Right lobe of liver (tissue), 6 donors: ENCODE measurements at places on chromosomes 3 and 15. TPM values are rescaled to one million over a fixed set of nuclear protein-coding genes. Genes with fewer than 3 reads are reported as not detected.

The BBX gene
- total RNA-seq, result 22.1 TPM

DNA sequence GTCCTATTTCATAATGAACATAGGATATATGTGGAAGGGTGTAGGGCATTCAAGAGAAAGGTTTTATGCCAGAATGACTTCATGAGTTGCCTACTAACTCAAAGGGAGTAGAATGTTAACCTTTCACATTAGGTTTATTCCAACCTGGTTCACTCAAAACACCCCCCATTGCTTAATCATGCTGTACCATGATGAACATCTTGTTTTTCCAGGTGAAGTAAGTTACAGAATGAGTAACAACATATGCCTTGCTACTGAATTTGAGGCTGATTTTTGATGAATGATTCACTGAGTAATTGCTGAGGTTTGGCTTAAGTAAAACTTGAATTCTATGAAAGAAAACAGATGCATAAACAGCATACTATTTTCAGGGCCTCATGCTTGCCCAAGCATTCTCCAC lies 5.9 kb upstream of the CLDN16 start:
- no peaks in the 10 kb centered on the region for H3K36me3 ChIP-seq
- no peak for DNase-seq
- H3K27me3 ChIP-seq, result no peaks in the 10 kb centered on the region
- H3K4me1 ChIP-seq, result no peaks in the 10 kb centered on the region

DNA sequence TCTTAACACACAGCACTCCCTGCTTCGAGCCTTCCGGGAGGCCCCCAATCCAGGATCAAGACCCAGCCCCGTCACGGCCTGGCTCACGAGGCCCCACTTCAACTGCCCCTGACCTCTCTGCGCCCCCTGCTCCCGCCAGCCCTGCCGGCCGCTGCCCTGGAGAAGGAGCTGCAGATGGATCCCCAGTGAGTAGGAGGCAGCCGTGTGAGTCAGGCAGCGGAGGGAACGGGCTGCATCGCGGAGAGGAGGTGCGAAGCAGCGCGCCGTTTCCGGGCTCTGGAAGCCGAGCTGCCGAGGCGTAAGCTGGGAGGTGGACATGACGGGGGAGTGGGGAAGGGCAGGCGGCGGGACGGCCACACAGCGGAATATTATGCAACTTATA lies 133.4 kb downstream of the TPRA1 start:
- H3K4me3 ChIP-seq, result no peak overlapping the region
- no peaks in the 10 kb centered on the region for H3K36me3 ChIP-seq
- H3K27me3 ChIP-seq, result peaks cover 25% of the 10 kb centered on the region

The ATP13A5 gene
- total RNA-seq, result not detected

DNA sequence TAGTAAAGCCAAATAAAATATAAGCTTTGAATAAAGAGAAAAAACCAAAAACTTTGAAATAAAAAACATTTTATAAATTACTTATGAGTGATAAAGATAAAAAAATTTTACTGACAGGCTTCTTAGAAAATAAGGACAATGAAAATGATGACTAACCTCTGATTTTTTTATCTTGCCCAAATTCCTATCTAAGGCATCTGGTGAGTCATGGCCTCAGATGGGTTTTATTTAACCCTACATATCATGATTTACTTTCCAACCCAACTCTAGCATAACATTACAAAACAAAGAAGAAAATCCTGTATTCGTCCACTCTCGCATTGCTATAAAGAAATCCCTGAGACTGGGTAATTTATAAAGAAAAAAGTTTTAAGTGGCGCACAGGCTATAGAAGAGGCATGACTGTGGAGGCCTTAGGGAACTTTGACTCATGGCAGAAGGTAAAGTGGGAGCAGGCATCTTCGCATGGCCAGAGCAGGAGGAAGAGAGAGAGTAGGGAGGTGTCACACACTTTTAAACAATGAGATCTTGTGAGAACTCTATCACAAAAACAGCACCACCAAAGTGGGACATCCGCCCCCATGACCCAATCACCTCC lies 152.1 kb downstream of the NEK10 start:
- H3K27me3 ChIP-seq, result no peaks in the 10 kb centered on the region
- no peaks in the 10 kb centered on the region for H3K4me1 ChIP-seq
- no peak for DNase-seq
- H3K4me3 ChIP-seq, result no peak overlapping the region

DNA sequence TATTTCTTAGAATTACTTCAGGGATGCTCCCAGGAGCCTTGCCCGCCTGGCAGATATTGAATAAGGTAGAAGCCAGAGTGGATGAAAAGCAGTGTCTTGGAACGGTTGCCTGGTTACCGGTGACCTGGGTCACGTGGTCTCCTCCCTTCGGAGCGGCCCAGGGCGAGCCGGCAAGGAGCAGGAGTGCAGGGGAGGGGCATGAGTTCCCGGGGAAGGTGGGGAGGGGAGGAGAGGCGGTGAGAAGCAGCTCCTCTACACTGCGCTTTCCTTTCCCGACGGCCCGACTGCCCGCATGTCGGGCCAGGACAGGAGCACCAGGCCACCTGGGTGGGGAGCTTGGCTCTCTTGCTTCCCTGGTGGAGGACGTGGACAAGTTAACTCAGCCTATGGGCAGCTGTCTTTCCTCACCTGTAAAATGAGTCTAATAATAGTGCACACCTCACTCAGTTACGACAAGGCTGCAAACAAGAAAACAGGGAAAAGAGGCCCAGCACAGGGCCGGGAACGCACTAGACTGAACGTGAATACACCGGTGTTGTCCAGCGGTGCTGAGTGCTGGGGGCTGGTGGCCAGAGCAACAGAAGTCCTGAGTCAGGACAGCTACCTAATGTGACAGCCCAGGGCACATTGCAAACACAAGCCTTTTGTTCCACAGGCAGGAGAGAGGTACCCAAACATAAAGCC lies 198.3 kb downstream of the ADAMTS9 start:
- no peaks in the 10 kb centered on the region for H3K36me3 ChIP-seq
- H3K27me3 ChIP-seq, result no peaks in the 10 kb centered on the region
- H3K4me1 ChIP-seq, result no peaks in the 10 kb centered on the region
- DNase-seq, result no peak

- peaks cover 16% of the 10 kb centered on the region for H3K4me1 ChIP-seq
- no peaks in the 10 kb centered on the region for H3K27me3 ChIP-seq
- no peak overlapping the region for H3K27ac ChIP-seq
Measured at GRCh38 chr15:64982472-64982871, 7.2 kb downstream of the SPG21 start.

The IL17RB gene
- 30.2 TPM for total RNA-seq

DNA sequence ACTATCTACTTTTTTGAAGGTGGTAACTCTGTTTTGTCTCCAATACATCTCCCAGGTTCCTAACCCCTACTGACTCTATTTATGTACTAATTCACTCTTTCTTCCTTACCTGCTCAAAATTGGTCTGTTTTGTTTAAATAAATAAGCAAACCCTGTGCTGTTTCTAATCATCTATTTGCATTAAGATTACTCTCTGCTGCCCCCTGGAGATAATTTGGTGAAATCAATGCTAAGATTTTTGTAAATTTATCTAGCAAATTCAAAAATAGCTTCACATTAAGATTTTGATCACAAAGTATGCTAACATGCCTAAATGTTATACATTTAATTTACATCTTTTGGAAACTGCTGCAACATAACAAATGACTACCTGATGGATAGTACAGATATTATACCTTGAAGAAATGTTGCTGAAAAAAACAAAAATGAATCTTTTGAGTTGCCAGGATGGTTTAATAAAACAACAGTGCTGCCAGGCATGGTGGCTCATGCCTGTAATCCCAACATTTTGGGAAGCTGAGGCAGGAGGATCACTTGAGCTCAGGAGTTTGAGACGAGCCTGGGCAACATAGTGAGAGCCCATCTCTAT lies 4.4 kb upstream of the CD200R1 start:
- no peak overlapping the region for H3K4me3 ChIP-seq
- H3K27me3 ChIP-seq, result no peaks in the 10 kb centered on the region
- no peaks in the 10 kb centered on the region for H3K36me3 ChIP-seq

The PPP1R14D gene
- total RNA-seq, result not detected

DNA sequence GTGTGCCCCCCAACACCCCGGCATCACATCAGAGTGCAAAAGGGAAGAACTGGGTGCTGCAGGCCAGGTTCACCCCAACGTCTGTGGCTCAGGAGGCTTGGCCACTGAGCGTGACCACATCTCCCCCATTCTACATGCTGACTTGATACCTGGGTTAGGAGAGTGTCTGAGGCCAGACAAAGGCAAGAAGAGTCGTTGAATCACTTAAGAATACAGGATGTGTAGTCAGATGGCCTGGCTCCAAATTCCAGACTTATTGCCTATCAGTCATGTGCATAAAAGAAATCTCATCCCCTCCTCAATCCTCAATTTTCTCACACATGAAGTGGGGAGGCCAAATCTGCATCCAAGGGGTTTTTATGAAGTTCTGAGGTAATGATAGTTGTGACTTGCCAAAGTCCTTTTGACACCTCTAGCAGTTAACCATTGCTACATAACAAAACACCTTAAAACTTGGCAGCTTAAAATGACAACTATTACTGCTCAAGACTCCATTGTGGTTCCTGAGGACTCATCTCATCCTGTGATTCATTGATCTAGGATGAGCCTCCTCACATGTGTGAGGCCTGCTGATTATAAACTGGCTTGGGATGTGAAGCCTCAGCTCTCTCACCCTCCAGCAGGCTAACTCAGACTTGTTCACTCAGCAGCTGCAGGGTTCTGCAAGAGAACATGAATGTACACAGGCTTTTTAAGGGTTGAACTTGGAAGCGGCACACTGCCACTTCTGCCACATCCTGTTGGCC lies 138.8 kb upstream of the TLE3 start:
- H3K36me3 ChIP-seq, result no peaks in the 10 kb centered on the region
- no peaks in the 10 kb centered on the region for H3K27me3 ChIP-seq
- H3K4me3 ChIP-seq, result no peak overlapping the region
- H3K4me1 ChIP-seq, result no peaks in the 10 kb centered on the region
- H3K27ac ChIP-seq, result no peak overlapping the region
- peak; percentile 29 for DNase-seq

GRCh38 chr3:66450390-66451022 lies 50.3 kb downstream of the LRIG1 start:
- no peaks in the 10 kb centered on the region for H3K36me3 ChIP-seq
- DNase-seq, result peak; percentile 66
- peak overlapping the region; percentile 56 for H3K27ac ChIP-seq

The CCDC54 gene
- total RNA-seq, result not detected

DNA sequence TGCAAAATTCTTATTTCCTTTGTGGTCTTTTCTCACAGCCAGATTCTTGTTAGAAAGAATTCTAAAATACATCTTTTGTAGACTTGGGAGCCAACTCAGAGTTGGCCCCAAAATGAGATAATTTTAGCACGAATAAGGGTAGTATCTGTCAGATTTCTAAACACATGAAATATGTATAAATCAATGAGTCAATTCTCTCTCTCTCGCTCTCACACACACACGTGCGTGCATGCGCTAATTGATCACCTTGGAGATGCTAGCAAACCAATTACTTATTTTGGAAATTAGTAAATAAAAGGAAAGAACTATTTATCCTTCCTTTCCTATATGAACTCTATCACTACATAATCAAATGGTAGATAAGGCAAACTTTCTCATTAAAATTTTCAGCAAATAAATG lies 32.9 kb upstream of the PIK3R4 start:
- H3K4me3 ChIP-seq, result no peak overlapping the region
- H3K4me1 ChIP-seq, result no peaks in the 10 kb centered on the region
- no peaks in the 10 kb centered on the region for H3K36me3 ChIP-seq
- DNase-seq, result no peak
- H3K27me3 ChIP-seq, result no peaks in the 10 kb centered on the region
